GM23338 (cell line): ENCODE measurements at places on chromosomes 3 and 15. TPM values are rescaled to one million over a fixed set of nuclear protein-coding genes. Genes with fewer than 3 reads are reported as not detected.

- no peaks in the 10 kb centered on the region for H3K36me3 ChIP-seq
- no peak within 1 kb of the TSS for H3K27ac ChIP-seq
- peaks cover 33% of the 10 kb centered on the region for H3K27me3 ChIP-seq
- DNase-seq = peak; percentile 96
Measured at GRCh38 chr15:89496155-89497098, at the start of gene RHCG. RHCG (minus strand) TSS chr15:89496583; CDS start chr15:89496544, 39 bp downstream.

- peaks cover 3% of the 10 kb centered on the region for H3K27me3 ChIP-seq
- H3K36me3 ChIP-seq = no peaks in the 10 kb centered on the region
- DNase-seq = no peak
- peaks cover 16% of the 10 kb centered on the region for H3K4me1 ChIP-seq
- H3K4me3 ChIP-seq = no peak overlapping the region
Measured at GRCh38 chr3:12999147-13000140, 73.8 kb downstream of the IQSEC1 start.

- no peak overlapping the region for H3K4me3 ChIP-seq
- H3K36me3 ChIP-seq = no peaks in the 10 kb centered on the region
- H3K4me1 ChIP-seq = no peaks in the 10 kb centered on the region
- H3K27me3 ChIP-seq = no peaks in the 10 kb centered on the region
Measured at GRCh38 chr3:195755391-195755790, 34.6 kb downstream of the MUC20 start.

- H3K36me3 ChIP-seq = no peaks in the 10 kb centered on the region
- no peaks in the 10 kb centered on the region for H3K27me3 ChIP-seq
- H3K4me3 ChIP-seq = no peak overlapping the region
- H3K27ac ChIP-seq = no peak overlapping the region
- no peaks in the 10 kb centered on the region for H3K4me1 ChIP-seq
Measured at GRCh38 chr3:22334996-22335395, 584.0 kb upstream of the ZNF385D start.

Gene CLASP2
- 9.7 and 12.8 TPM in 2 replicates for polyA plus RNA-seq

Gene ZBED2
- not detected in 2 replicates for polyA plus RNA-seq

Gene DUT
- polyA plus RNA-seq = 420 and 428 TPM in 2 replicates

Gene GOLGA6L7
- 0.23 and 0.47 TPM in 2 replicates for polyA plus RNA-seq

Gene UBA5
- polyA plus RNA-seq = 17.9 and 22.8 TPM in 2 replicates
